Pons (tissue), 1 donor: ENCODE measurements at places on chromosomes 5 and 9.

- DNase-seq = peak; percentile 98
These were observed at the start of gene UBAP1 for GRCh38 chr9:34178436-34179212. Gene UBAP1 (plus strand): TSS chr9:34179043. CDS start chr9:34220915, 41,872 bp downstream.

GRCh38 chr5:150322202-150322601, 19.5 kb upstream of the ARSI start:
- DNase-seq = no peak

GRCh38 chr5:109929911-109930310, 240.2 kb downstream of the MAN2A1 start:
- no peak for DNase-seq

- no peak for DNase-seq
These were observed 4.0 kb downstream of the DAP start for GRCh38 chr5:10757043-10757442.

DNA sequence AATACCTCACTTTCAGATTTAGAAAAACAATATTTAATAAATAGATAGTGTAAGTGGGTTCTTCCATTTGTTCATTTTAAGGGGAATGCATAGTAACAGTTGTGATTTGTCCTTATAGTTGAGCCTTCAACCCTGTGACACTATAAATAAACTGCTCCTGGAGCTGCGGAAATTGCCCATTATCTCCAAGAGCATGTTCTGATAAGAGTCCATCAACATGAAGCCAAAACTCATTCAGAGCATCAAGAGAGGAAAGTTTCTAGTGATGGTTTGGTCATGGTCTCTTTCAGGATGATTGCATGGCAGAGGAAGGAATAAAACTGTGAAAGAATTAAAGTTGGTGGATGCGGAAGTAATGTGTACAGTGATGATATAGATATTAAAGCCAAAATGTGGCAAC, 772.1 kb upstream of the DMAC1 start:
- DNase-seq = no peak
